ENCODE measurements at places on chromosomes 11 and 22. TPM values are rescaled to one million over a fixed set of nuclear protein-coding genes. Genes with fewer than 3 reads are reported as not detected.

Gene SYT8
- total RNA-seq = not detected

- no peak overlapping the region for H3K4me3 ChIP-seq
- no peak overlapping the region for H3K27ac ChIP-seq
- no peaks in the 10 kb centered on the region for H3K36me3 ChIP-seq
- peaks cover 4% of the 10 kb centered on the region for H3K27me3 ChIP-seq
- no peak for DNase-seq
Measured at GRCh38 chr11:69158301-69159149, 2.8 kb downstream of the SMIM38 start.

- peaks cover 17% of the 10 kb centered on the region for H3K36me3 ChIP-seq
- no peak overlapping the region for H3K27ac ChIP-seq
- no peak for DNase-seq
Measured at GRCh38 chr11:10478066-10478465, 23.0 kb downstream of the AMPD3 start.

- no peaks in the 10 kb centered on the region for H3K4me1 ChIP-seq
- H3K36me3 ChIP-seq = no peaks in the 10 kb centered on the region
- no peak overlapping the region for H3K4me3 ChIP-seq
Measured at GRCh38 chr11:126914941-126915340, 85.6 kb downstream of the KIRREL3 start.

GRCh38 chr22:40817737-40818136 lies 1.4 kb downstream of the SLC25A17 start:
- peaks cover 17% of the 10 kb centered on the region for H3K36me3 ChIP-seq
- no peaks in the 10 kb centered on the region for H3K27me3 ChIP-seq
- DNase-seq = no peak
- peak overlapping the region; percentile 93 for H3K27ac ChIP-seq

GRCh38 chr11:45262900-45263299 lies 23.2 kb downstream of the SYT13 start:
- H3K36me3 ChIP-seq = no peaks in the 10 kb centered on the region
- no peak overlapping the region for H3K4me3 ChIP-seq
- no peaks in the 10 kb centered on the region for H3K4me1 ChIP-seq
- no peak for DNase-seq

Gene FOLR3
- not detected for total RNA-seq

- H3K4me1 ChIP-seq = peaks cover 63% of the 10 kb centered on the region
- peak overlapping the region; percentile 88 for H3K4me3 ChIP-seq
- H3K27me3 ChIP-seq = no peaks in the 10 kb centered on the region
- no peak for DNase-seq
- H3K27ac ChIP-seq = peak overlapping the region; percentile 88
- peaks cover 25% of the 10 kb centered on the region for H3K36me3 ChIP-seq
Measured at GRCh38 chr11:71449596-71449995, 1.4 kb upstream of the DHCR7 start.

GRCh38 chr11:45544826-45545225 lies 120.6 kb downstream of the CHST1 start:
- no peaks in the 10 kb centered on the region for H3K27me3 ChIP-seq
- H3K27ac ChIP-seq = no peak overlapping the region

- no peaks in the 10 kb centered on the region for H3K36me3 ChIP-seq
- H3K27ac ChIP-seq = peak overlapping the region; percentile 70
- H3K4me1 ChIP-seq = peaks cover 51% of the 10 kb centered on the region
- H3K27me3 ChIP-seq = no peaks in the 10 kb centered on the region
Measured at GRCh38 chr22:42933485-42934091, 76.5 kb upstream of the ARFGAP3 start.

Gene GLB1L2
- 2.4 TPM for total RNA-seq

DNA sequence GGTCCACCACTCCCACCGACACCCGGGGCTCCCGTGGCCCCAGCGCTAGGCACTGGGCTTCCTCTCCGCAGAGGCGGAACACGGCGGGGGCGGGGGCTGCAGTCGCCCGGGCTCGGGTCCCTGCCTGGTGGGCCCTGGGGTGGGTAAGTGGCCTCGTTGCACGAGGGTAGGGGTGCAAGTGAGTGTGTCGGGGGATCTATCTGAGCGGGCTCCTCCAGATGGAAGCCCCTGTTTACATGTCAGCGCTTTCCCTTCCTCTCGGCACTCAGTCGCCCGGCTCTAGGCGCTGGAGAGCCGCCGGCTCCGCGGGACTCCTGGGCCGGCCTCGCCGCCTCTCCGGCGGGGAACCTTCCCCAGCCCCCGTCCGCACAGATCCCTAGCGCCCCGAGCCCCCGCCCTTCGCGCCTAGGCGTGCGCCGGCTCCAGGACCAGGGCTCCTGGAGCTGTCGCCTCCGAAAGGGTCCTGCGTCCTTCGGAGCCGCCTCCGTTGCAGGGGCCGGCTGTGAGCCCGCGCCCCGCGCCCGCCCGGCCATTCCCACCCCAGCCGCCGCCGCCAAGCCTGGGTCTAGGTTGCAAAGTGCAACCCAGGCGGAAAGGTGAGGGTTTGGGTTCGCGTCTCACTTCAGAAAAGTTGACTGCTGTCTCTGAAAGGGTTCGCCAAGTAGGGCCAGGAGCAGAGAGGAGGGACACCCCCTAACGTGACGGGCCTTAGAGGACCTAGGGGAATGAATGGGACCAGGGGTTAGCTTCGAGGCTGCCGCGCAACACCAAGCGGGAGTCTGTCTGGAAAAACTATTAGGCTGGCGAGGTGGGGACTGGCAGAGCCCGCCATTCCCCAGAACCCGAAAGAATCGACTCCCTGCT lies 978 bp downstream of the FLI1 start:
- peak; percentile 38 for DNase-seq
- peak overlapping the region; percentile 95 for H3K4me3 ChIP-seq
- H3K4me1 ChIP-seq = peaks cover 62% of the 10 kb centered on the region
- H3K27me3 ChIP-seq = peaks cover 24% of the 10 kb centered on the region
- peaks cover 42% of the 10 kb centered on the region for H3K36me3 ChIP-seq
- H3K27ac ChIP-seq = peak overlapping the region; percentile 94

DNA sequence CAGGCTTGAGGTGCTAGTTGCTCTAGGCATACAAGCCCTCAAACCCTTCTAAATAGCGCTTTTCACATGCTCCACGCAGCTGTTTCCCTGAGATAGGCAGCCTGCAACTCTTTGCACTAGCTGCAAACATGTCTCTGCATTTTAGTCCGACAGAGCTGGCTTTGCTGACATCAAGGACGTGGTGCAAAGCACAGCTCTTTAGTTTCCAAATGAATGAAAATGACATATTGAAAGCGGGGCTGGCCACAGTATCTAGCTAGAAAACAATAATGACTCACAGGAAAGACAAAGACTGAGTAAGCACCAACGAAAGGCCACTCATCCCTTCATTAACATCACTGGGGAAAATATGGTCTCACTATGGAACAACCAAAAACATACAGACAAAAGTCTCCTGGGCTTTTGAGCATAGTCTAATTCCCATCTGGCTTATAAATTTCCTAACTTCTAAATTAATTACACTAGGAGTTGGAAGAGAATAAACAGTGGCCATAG lies 15.3 kb upstream of the ZC3H12C start:
- peak overlapping the region; percentile 60 for H3K27ac ChIP-seq
- peak; percentile 21 for DNase-seq
- H3K27me3 ChIP-seq = peaks cover 16% of the 10 kb centered on the region
- H3K4me3 ChIP-seq = no peak overlapping the region
- H3K4me1 ChIP-seq = peaks cover 13% of the 10 kb centered on the region

GRCh38 chr22:30806391-30806861 lies 111.8 kb downstream of the OSBP2 start:
- peaks cover 8% of the 10 kb centered on the region for H3K4me1 ChIP-seq
- no peak overlapping the region for H3K4me3 ChIP-seq

Gene OR52A1
- not detected for total RNA-seq

All from activated CD4-positive, alpha-beta T cell treated with anti-CD3 and anti-CD28 coated beads, Interleukin-2, amount 10 ng/mL, durations not matched to agents 7 days and 5 days (primary cell).